Fibroblast of the aortic adventitia (primary cell): ENCODE measurements at places on chromosomes 5 and 9.
A peak's percentile ranks its signal among the peaks of the same experiment; 100 is the strongest.

- peak; percentile 79 for DNase-seq
Measured at GRCh38 chr5:123125962-123126732, 37.1 kb downstream of the PRDM6 start.

GRCh38 chr5:157748760-157749461 is 5.4 kb downstream of the LSM11 start:
- DNase-seq = peak; percentile 88

- no peak for DNase-seq
Measured at GRCh38 chr5:148452499-148453193, 68.9 kb downstream of the FBXO38 start.

DNA sequence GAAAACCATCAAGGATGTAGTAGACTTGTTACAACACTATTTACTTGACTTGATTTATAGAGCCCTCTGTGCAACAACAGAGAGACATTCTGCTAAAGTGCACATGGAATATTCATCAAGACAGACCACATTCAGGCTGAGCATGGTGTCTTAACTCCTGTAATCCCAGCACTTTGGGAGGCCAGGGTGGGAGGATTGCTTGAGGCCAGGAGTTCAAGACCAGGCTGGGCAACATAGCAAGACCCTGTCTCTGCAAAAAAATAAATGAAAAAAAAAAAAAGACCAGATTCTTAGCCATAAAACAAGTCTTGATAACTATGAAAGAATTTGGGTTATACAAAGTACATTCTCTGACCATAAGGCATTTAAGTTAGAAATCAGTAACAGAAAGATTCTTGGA is 25.3 kb downstream of the DENND4C start:
- no peak for DNase-seq

DNA sequence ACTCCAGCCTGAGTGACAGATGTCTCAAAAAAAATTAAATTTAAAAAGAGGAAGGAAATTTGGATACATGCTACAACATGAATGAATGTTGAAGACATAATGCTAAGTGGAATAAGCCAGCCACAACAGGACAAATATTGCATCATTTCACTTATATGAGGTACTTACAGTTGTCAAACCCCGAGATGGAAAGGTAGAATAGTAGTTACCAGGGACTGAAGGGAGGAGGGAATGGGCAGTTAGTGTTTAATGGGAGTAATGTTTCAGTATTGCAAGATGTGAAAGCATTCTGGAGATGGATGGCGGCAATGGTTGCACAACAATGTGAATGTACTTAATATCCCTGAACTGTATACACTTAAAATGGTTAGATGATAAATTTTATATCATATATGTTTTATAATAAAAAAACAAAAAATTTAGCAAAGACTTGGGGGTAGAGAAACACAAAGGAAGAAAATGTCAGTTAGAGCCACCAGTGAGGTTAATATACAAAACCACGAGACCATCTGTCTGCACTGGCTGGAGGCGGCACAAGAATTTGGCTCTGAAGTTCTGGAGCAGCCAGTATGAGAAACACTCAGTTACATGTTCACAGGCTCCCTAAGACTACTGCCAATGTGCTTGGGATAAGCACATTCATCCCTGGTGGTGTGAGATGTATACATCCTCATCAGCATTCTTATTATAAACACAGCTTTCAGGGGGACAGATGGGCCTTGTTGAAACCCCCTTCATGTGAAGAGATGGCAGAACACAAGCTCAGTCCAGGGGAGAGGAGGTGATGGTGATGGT is 37.0 kb upstream of the RPS23 start:
- DNase-seq = peak; percentile 52

DNA sequence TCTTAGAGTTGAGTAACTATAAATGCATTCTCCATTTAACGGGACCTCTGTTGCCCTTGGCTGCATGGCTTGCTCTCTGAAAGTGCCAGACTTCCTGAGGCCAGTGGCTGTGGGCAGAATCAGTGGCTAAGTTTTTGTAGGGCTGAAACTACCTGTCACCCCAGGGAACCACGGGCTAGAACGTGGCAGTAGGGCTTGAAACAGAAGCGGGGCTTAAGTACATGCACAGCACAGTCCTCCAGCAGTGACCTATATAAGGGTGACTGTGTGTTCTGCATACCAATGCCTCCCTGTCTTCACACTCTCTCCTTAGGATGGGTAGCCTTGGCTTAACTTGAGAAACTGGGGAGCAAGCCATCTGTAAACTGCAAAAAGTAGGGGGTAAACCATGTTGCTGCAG is 43.6 kb upstream of the LRRTM2 start:
- DNase-seq = no peak

DNA sequence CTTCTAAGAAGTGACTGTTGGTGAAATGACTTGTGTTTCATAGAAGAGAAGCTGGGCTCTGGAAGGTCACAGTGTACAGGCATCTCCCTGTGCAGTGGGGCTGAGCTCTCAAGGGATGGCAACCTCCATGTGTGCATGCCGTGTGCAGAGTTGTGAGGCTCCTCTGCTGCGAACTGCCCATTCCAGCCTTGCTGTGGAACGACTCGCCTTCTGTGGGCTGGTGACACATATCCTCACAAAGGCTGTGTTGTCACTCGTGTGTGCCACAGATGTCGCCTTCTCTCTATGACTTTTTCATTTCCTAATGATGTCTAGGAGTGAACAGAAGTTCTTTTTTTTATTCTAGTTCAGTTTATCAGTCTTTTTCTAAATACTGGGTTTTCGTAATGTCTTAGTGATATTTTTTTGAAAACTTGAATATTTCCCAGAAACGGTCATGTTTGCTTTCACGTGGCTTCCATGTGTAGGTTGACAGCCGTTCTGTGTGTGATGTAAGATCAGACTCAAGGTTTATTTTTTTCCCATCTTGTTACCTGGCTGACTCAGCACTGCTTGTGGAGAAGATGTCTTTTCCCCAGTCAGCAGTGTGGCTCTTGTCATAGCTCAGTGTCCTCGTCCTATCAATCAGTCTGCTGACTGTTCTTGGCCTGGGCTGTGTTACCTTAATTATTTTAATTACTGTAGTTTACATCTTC is 57.3 kb upstream of the CACNA1B start:
- DNase-seq = no peak
